GM12865 (cell line): ENCODE measurements at places on chromosomes 5 and 9.

GRCh38 chr9:8331507-8332330 lies 532.1 kb upstream of the DMAC1 start:
- DNase-seq, result no peak

- peak; percentile 82 for DNase-seq
Measured at GRCh38 chr5:150350524-150351344, 6.8 kb upstream of the TCOF1 start.

DNA sequence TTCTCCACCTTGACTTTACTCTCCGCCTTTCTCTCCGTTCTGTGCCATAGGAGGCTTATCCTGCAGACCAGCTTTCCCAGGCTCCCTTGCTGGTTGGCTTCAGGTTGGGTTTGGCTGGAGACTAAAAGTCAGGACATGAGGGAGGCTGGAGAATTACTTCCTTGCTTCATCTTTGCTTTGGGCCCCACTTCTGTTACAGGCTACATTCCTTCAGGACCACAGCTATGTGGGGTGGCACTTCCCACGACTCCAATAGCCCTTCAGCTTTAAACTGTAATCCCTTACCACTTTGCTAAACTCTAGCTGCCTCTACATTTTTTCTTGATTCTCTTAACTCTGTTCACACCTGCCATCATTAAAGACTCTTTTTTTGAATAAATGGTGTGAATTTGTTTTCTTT lies 186.7 kb upstream of the NR4A3 start:
- no peak for DNase-seq

DNA sequence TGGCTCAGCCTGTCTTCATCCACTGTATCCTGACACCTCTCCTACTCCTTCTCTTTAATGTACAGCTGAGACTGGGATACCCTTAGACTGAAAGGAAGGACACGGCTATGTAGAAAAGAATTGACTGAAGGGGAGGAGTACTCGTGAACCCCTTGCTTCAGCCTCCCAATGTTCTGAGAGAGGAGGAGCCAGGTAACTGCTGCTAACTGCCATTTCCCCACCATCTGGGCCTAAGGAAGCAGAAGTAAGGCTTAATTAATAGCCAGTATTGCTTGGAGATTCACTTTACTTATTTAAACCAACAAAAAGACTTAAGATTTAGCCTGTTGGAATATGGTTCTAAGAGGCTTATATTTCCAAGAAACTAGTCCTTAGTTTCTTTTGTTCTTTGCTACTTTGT lies 18.8 kb upstream of the RGS3 start:
- no peak for DNase-seq

GRCh38 chr5:163815240-163815791 lies 309.9 kb downstream of the MAT2B start:
- no peak for DNase-seq

- no peak for DNase-seq
Measured at GRCh38 chr5:88878976-88879375, 4.0 kb downstream of the MEF2C start.

GRCh38 chr9:36471359-36471758 lies 71.3 kb upstream of the RNF38 start:
- no peak for DNase-seq

DNA sequence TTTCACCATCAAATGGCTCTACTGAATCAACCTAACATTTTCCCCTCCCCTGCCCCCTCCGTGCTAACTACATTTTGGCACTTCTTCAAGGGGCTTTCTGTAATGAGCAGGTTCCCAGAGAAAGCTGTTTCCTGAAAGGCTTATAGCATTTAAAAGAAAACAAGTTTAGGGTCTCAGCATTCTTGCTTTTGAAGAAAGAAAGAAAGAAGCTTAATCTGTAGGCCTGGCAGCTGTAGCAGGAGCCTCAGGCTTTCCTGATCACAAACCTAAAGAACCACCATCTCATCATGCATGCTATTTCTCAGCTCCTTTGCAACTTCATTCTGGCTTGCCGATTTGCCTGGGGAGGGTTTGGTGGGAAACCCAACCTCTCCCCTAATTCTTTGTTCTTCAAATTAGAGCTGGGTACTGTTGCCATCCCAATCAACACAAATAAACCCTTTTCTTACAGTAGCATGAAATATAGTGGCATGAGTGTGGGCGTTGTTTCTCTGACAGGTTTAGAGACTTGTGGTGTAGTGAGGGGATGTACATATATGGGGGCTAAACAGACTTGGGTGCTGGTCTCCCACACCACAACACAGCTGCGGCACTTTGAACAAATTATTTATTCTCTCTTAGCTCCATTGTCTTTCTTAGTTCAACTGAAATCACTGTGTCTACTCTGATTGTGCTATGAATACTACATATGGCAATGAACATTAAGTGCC lies 160.5 kb upstream of the TNC start:
- DNase-seq, result no peak

GRCh38 chr9:19583890-19584289 lies 175.1 kb downstream of the ACER2 start:
- no peak for DNase-seq

DNA sequence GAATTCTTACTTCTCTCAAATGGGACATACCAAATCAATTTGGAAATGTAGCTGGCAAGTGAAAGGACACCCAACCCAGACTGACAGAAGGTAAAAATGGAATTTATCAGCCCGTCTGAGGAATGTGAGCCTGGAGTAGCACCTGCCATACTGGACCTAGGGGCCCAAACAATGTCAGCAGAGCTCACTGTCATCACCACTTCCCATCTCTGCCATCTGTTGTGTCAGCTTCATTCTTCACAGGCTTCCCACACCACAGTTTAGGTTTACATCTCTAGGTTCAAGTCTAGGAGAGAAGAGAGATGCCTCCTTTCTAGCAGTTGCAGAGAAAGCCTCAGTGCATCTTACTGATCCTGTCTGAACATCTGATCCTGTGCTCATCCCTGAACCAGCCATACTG lies 222.4 kb downstream of the DOCK8 start:
- no peak for DNase-seq

DNA sequence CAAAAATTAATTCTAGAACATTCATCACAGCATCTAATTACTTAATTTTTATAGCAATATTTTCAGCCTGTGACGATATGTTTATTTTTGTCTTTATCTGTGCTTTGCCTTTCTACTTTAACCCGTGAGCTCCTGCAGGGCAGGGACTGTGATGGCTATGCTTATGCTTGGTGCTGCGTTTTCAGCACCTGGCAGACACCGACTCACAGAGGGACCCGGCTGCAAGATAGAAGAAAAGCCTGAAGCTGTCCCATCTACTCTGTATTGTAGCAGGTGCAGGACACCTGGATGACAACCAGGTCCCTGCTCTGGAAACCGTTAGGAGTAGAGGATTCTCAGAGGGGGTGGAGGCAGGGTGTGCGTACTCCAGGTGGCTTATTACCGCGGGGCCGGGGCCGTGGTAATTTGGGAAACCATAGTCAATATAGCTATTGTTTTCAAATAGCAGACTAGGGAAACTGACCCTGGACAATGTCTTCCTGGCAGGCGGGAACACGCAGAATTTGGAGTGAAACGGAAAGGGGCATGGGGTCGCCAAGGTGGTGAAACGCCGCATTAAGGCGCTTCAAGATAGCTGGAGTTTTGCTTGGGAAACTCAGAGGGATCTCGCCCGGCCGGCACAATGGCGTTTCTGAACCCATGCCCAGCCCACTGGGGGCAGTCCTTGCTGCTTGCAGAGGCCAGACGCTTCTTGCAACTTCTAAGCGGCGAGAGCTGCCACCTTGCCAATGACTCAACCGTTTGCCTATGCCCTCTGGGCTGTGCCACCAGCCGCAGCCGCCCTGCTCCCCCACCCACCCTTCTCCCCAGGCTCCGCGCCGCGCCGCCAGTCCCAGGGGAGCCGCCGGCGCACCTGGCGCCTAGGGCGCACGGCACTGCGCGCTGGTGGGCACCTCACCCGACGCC lies 140.1 kb upstream of the PALM2AKAP2 start:
- no peak for DNase-seq

DNA sequence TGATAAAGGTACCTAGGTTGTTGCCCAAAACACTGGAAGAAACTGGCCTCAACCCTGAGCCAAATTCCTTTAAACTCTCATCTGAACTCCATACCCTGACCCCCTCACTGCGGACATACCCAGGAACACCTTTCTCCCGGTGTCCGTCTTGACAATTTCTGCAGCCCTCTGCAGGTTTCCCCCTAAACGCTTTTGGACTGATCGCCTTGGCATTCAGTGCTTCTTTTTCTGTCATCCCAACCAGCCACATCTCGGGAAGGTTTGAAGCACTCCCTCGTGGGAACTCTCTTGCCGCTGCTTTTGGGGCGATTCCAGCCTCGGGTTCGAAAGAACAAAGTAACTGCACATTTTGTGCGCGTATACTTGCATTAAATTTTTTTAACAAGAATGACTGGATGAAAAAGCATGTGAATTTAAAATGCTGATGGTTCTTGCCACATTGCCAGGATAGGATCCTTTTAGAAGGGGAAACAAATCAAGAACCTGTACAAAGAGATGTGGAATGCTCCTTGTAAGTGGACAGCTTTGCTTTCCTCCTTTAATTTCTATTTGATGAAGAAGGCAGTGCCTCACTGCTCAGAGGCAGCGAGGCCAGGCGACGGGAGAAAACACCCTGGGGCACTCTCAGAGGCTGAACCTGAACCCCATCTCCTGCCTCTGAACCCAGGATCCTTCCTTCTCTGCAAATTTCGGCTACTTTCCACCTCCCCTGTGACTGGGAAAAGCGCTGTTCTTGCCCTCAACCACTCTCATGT lies 615 bp downstream of the PSMD5 start:
- DNase-seq, result no peak

GRCh38 chr5:135232958-135233357 lies 166.1 kb downstream of the MACROH2A1 start:
- DNase-seq, result no peak

GRCh38 chr9:37650299-37650872 lies 368 bp upstream of the FRMPD1 start:
- no peak for DNase-seq

- DNase-seq, result no peak
Measured at GRCh38 chr9:15824310-15824709, 271.5 kb downstream of the CCDC171 start.

GRCh38 chr9:132157347-132158116 lies 4.3 kb upstream of the NTNG2 start:
- no peak for DNase-seq
